Natural killer cell treated with Interleukin-12 subunit alpha and Interleukin-12 subunit beta and Interleukin-15 and Interleukin-18, amount 100 ng/mL, for 72 hours (primary cell): ENCODE measurements at places on chromosomes 7 and 10.
A peak's percentile ranks its signal among the peaks of the same experiment; 100 is the strongest.

GRCh38 chr10:84547616-84548015 is 219.2 kb downstream of the CCSER2 start:
- DNase-seq, result no peak

DNA sequence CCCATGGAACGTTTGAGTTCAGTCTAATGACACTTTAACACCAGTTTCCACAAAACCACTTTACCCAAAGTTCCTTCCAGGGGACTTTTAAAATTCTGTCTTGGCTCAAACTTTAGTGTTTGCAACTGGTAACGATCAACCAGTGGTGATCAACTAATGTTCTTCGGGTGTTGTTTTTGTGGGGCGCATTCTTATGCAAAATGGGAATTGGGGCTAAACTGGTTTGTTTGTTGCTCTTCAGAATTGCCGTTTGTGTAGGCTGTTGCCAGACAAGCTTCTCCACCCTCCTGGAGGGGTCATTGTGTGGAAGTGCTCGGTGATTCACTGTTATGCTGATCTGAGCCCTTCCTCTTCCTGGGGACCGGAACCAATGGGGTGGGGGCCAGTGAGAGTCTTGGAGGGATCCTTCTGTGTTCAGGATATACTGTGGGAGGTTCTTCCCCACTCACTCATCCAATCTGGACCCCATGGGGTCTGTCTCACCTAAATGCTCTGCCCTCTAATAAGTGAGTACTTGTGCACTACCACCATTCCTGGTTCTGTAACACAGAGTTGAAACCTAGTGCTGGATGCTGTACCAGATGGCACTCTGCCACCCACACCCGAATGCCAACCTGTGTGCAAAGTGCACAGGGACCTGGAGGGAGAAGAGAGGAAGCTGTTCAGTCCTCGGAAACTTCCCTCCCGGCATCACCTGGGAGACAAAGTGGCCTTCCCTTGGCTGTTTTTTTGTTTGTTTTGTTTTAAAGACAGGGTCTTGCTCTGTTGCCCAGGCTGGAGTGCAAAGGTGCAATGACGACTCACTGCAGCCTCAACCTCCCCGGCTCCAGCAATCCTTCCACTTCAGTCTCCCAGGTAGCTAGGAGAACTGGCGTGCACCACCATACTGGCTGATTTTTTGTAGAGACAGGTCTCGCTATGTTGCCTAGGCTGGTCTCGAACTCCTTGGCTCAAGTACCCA is 2.1 kb downstream of the NFE2L3 start:
- DNase-seq, result no peak

DNA sequence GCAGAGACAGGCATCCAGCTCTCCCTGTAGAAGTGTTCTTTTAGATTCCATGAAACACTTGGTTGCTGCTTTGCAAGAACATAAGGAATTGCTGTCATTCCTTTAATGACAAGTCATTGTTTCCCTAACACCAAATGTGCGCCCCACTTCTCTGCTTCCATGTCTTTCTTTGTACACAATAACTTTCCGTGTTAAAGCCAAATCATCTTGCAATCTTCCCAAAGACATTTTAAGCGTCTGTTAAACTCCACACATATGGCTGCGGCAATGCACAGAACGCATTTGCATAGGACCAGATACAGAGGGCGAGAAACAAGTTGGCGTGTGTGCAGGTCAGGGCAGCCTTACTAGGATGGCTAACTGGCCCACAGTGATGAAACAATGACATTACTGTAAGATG is 399.3 kb upstream of the PRKCQ start:
- DNase-seq, result no peak

DNA sequence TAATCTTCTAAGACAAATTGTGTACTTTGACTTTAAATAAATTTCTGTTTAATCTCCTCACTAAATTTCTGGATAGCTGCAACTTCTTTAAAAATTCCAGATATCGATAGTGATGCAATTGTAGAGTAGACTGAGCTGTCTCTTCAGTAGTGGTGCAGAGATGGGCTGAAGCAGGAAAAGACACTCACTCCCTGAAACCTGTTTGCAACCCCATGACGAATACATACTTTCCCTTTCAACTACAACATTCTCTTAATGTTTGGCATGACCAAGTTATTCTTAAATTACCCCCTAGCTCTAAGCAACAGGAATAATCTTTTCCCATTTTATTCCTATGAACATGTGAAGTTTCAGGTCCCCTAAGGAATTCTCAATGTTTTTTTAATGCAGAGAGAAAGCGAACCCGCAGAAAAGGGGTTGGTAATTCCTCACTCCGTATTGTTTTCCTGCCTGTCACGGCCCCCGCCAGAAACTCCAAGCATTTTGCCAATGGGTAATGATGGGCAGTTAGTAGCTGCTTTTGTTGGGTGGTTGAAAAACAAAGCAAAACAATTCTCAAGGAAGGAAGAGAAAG is 1.3 kb downstream of the THSD7A start:
- no peak for DNase-seq

- DNase-seq, result no peak
These were observed 992.7 kb upstream of the MBL2 start for GRCh38 chr10:53765311-53765710.

DNA sequence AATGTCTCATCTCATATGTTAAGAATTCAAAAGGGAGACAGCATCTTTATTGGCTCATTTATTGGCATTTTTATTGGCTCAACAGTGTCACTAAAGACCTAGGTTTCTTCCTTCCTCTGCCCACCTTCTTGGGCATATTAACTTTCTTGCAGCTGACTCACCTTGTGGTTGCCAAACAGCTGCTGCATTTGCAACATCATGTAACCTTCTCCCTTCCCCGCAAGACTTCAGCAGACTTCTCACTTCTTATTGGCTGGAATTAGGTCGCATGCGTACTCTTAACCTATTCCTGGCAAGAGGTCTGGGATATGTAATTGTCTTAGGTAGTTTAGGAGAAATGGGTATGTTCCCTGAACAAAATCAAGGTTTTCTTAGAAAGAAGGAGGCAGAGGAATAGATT is 263.2 kb downstream of the POU6F2 start:
- no peak for DNase-seq

DNA sequence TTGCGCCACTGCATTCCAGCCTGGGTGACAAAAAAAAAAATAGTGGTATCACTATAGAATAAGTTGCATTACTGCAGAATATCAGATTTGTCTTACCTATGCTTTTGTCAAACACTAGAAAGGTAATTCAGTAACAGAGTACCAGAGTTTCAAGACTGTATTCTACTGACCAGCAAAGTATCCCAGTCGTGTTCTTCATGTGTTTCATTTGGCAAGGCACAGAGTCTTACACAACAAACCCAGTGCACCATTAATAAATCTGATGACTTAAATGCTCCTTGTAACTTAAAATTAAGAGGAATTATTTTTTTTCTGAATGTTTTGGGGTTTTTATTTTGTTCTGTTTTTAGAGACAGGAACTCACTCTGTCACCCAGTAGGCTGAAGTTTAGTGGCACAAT is 34.4 kb upstream of the PBLD start:
- DNase-seq, result no peak

GRCh38 chr7:119842786-119843185 is 430.2 kb upstream of the KCND2 start:
- no peak for DNase-seq

DNA sequence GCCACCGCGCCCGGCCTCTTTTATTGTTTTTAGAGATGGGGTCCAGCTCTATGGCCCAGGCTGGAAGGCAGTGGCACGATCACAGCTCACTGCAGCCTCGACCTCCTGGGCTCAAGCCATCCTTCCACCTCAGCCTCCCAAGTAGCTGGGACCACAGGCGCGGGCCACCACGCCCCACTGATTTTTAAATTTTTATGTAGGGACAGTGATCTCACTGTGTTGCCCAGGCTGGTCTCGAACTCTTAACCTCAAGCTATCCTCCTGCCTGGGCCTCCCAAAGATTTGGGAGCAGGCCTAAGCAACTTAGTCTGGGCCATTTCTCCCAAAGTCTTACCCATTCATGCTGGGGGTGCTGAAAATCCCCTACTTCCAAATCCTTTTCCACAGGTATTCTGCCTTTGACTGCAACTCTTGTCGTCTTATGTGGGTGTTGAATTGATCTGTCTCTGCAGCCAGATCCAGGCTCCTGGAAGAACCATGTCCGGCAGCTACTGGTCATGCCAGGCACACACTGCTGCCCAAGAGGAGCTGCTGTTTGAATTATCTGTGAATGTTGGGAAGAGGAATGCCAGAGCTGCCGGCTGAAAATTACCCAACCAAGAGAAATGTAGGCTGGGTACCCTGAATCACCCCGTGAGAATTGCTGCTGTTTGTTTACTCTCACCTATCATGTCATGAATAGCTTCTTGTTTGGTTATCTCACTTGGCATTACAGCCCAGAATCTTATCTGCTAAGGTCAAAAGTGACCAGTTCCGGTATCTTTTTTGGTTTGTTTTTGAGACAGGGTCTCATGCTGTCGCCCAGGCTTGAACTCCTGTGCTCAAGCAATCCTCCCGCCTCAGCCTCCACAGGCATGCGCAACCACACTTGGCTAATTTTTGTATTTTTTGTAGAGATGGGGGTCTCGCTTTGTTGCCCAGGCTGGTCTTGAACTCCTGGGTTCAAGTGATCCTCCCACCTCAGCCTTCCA is 1.1 kb downstream of the ZDHHC4 start:
- no peak for DNase-seq

DNA sequence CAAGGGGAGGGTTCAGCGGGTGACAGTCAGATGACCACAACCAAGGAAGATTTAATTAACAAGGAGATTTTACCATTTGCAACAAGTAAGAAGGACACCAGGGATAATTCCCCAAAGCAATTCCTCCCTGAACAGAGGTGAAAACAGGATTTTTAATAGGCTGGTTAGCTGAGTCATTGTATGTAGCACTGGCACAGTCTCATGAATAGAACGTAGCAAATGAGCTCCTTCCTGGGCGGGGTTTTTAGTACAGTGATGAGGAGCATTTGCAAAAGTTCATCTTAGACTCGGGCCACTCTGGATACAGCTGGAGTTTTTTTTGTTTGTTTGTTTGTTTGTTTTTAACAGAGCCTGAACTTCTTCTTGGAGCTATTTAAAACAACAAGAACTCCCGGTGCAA is 39.0 kb downstream of the TAC1 start:
- DNase-seq, result no peak

DNA sequence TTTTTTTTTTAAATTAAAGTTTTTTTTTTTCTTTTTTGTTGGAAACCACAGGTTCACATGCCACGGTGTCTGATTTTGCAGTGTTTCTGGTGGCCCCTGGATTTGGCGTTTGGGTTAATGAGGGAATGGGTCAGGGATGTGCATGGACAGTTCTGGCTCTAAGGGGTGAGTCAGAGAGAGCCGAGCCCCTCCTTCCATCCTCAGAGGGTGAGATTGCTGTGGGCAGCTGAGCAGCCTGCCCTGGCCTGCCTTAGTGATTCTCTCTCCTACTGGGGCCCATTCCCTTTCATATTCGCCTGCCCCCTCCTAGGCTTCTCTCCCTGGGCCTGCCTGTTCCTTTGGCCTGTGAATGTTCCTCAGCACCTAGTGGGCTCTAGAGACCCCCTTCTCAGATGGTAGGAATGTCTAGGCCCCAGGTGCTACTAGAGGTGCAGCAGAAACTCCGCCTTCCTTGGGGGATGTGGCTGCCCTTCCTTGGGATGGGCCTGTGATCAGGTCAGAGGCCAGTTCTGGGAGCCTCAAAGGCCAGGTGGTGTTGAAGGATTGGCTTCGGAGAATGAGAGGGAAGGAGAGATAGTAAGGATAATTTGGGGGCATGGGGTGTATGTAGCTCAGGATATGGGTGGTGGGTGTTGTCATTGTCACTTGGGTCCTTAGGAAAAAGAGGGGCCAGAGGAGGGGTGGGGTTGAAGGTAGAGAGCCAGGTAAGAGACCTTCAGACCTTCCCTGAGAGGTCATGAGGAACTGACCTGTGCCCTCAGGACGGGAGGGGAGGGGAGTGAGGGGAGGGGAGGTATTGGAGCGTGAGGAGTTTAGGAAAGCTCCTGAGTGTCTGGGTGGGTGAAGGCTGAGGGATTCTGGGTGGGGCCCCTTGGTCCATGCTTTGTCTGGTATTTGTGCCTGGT is 19.8 kb downstream of the TSPAN14 start:
- no peak for DNase-seq

GRCh38 chr7:124074007-124074406 is 41.1 kb upstream of the TMEM229A start:
- no peak for DNase-seq

DNA sequence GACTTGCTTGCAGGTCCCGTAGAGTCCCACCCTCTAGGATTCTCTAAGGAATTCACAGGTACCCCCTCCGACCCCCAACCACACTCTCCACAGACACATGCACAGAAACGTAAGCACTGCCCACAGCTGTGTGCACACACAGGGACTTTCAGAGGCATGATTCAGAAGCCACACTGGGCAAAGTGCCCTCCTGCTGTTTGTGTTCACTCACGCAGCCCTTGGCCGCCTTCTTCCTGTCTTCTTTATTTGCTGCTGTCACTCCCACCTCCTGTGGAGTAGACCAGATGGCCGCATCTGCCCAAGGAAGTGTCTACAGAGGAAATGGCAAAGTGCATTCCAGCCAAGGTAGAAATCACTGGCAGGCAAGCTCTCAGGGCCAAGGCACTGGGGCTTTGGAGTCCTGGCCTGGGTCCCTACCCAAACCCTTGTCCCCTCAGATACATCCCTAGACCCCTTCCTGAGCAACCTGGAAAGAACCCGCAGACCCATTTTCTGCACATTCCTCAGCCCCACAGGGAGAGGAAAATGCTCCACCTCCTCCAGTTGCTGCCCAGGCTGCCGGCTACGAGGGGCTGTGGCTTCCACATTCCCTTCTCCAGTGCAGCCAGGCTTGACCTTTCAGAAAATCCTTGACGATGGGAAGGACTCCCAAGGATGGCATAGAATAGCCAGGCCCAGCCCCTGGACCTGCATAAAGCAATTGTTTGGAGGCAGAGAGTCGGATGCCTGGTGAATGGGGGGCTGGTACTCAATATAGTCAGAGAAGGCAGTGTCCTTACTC is 21.6 kb upstream of the GIMAP8 start:
- DNase-seq, result peak; percentile 73

DNA sequence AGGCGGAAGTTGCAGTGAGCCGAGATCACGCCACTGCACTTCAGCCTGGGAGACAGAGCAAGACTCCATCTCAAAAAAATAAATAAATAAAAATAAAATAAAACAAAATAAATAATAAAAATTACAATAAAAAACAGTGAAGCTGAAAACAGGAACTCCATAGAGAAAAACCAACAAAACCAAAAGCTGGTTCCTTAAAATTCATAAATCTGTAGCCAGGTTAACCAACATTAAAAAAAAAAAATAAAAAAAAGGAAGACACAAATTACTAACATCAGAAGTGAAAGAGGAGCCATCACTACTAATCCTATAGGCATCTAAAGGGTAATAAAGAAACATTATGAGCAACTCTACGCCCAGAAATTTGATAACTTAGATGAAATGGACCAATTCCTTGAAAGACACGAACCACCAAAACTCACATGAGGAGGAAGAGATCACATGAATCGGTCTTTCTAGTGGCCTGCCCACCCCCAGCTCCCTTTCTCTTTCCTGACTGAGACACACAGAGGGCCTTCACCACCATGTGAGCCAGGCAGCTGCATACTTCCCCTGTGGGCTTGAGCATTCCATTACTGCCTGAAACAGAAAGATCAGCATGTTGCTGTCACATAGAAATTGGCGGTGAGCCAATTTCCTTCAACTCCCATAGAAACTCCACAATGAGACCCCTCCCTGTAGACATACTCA is 208.7 kb downstream of the MAD1L1 start:
- DNase-seq, result no peak
